ENCODE measurements at places on chromosomes 1 and 21. TPM values are rescaled to one million over a fixed set of nuclear protein-coding genes. Genes with fewer than 3 reads are reported as not detected.
A peak's percentile ranks its signal among the peaks of the same experiment; 100 is the strongest.

UBL4B gene
- not detected for total RNA-seq

DNA sequence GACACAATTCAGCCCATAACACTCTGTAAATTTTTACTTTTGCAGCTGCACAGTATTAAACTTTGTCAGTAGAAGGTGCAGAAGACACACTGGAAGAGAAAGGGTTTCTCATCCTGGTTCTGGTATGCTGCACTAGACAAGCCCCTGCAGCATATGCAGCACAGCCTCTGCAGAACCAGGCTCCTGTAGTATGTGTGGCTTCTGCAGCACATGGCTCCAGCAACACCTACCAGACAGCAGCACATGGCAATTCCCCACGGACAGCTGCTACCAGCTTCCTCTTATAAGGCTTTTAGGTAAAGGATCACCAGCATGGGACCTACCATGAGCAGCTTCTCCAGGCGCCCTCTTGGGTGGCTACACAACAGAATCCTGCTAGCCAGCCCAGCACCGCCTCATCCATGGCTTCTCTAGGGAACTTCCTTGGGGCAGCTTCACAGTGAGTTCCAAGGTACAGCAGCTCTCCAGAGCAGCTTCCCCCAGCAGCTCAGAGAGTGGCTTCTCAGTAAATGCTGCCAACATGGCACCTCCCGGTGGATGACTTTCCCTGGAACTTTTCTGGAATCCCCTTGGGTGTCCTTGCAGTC, 534.4 kb upstream of the CXADR start:
- no peak for DNase-seq

DNA sequence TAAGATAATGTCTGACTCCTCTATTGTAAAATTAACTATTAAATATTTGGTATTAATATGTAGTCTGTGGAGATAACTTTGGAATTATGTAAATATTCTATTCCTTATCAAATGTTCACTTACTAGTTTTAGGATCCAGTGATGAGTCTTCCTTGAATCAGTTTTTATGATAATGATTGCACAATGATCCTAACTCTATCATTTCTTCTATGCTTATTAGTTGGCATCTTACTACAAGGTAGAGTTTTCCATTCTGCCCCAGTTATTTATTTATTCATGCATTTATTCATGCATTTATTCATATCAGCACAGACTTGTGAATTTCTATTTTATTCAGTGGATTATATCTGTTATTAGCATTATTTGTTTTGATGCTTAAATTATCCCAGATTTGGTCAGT, 7.4 kb upstream of the MGST3 start:
- no peak for DNase-seq

GRCh38 chr1:163147019-163147418, 55.7 kb downstream of the RGS5 start:
- no peak for DNase-seq

GRCh38 chr1:110310300-110310699, 28.9 kb upstream of the RBM15 start:
- no peak for DNase-seq

C1orf185 gene
- not detected for total RNA-seq

DNA sequence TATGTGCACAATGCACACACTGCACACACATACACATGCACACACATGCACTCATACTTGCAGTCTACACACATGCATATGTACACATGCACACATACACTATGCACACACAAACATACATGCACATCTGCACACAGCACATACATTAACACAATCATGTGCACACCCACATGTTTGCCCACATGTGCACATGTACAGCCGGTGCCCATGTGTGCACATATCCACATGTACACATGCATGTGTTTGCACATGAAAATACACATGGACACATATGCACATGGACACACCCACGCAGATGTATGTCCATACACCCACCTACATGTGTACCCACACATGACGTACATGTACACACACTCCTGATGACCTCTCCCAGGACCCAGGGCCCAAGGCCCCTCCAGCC, 105.1 kb upstream of the ACTRT2 start:
- DNase-seq, result no peak

DNA sequence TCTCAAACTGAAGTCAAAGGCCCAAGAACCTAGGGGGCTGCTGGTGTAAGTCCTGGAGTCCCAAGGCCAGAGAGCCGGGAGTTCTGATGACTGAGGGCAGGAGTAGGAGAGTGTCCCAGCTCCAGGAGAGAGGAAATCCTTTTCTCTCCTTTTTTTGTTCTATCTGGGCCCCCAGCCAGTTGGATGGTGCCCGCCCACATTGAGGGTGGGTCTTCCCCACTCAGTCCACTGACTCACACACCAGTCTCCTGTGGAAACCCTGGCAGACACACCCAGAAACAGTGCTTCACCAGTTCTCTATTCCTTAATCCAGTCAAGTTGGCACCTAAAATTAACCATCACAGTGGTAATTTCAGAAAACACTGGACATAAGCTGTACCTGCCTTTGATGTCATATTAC, 12.7 kb upstream of the WDR26 start:
- DNase-seq, result no peak

DNA sequence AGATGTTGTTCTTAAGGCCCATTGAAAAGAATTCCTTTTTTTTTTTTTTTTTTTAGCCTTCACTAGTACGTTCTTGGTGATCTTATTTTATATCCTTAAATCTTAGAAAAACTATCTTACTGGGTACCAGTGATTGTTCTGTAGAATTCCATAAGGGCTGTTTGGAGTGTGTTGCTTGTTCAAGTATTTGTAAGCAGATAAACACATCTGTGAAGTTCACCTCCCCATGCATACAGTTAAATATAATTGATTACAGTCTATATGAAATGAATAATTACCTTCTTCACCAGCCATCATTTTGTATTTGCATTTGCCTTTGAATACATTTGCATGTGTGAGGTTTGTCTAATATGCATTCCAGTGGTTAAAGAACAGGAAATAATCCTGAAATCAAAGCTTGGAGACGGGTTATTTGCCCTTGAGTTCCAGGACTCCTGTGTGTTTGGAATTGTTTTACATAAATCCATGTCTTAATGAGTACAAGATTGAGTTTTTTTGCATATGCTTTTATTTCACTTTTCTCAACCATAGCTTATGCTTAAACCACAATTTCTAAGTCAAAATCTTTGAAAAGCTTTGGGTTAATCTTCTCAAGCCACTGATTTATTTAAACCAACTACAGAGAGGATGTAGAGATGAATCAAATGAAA, 73.1 kb downstream of the VPS13D start:
- DNase-seq, result no peak

DNA sequence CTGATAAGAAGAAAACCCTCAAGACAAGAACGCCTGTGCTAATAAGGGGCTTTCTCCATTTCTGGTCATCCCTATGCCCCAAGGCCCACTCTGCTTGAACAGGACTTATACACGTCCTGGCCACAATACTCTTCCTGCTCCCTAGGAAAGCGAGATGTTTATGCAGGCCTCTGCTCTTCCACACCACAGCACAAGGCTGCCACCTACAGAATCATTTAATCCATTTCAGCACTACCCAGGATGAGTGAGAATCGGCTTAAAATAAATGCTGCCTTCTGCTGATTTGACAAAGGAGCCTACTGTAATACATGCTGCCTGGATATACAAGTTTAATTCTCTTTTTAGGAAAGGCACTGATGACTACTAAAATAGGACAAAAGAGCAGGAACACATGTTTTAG, 29.4 kb downstream of the FRRS1 start:
- no peak for DNase-seq

DNA sequence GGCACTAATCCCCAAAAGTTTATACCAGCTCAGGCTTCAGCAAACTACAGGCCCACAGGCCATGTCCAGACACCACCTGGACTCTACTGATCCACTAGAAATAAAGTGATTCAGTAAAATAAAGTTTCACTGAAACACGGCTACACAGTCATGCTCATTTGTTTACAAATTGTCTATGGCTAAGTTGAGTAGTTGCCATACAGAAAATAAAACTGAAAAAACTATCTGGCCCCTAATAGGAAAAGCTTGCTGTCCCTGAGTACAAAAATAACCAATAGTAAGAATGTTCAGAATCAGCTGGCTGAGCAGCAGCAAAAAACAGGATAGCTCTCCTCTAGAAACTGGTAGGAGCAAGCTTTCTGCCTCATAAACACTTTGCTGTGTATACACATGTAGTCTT, 221.5 kb downstream of the RERE start:
- no peak for DNase-seq

GRCh38 chr1:203464226-203464625, 11.4 kb upstream of the PRELP start:
- no peak for DNase-seq

ASCL5 gene
- 0.41 TPM for total RNA-seq

DNA sequence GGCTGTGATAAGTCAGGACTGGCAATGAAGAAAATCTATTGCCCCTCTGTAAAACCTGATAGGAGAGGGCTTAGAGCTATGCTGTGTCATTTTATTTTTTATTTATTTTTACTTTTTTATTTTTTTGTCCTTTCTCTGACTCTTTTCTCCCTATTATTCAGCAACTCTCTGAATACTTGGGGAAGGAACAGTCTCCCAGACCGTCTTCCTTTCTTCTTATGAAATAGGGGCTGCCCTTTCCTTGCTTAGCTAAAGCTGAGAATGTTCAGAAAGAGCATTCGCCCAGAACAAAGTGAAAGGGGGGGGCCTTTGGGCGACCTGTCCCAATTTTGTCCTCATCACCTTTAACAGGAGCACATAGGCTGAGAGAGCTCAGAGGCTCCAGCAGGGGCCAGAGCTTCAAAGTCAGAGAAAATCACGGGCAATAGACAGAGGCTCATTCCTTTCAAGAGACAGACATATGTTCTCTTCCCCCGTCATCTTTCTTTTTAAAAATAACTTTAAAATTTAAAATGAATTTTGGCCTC, 80.9 kb downstream of the RNF220 start:
- no peak for DNase-seq

DNA sequence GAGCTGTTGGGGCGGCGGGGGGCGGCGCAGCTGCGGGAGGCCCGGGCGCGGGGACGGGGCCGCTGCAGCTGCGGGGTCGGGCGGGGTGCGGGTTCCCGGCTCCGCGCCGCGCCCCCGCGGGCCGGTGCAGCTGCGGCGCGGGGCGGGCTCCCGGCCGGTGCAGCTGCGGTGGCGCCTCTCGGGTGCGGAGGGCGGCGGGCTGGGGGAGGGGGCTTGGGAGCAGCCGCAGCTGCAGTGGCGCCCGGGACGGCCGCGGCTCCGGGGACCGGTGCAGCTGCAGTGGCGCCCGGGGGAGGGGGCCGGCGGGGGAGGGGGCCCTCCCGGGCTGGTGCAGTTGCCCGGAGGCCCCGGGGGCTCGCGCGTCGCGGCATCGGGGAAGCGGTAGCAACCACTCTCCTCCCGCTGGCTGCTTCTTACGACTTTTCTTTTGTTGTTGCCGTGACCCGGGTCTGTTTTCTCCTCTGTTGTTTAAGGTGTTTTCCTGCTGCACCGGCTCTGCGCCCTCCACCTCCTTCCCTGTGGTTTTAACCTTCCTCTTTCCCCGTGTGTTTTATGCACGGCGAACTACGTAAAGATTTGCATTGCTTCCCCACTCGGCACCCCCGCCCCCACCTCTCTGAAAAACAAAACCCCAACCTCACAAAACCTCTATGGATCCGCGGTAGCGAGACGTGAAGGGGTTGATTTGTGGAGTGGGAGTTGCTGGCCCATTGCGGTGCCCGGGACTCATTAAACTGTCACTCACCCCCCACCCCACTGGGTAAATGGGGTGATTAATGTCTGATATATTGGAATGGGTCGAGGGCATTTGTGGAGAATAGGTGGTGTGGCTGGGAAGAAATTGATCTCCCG, 1.7 kb upstream of the ZBTB18 start:
- no peak for DNase-seq

- no peak for DNase-seq
Measured at GRCh38 chr1:245788269-245788668, 633.5 kb downstream of the KIF26B start.

GRCh38 chr21:37060296-37060695, 12.6 kb downstream of the PIGP start:
- peak; percentile 43 for DNase-seq

TRAF3IP3 gene
- total RNA-seq, result not detected

ILDR2 gene
- total RNA-seq, result 1.5 TPM

DNA sequence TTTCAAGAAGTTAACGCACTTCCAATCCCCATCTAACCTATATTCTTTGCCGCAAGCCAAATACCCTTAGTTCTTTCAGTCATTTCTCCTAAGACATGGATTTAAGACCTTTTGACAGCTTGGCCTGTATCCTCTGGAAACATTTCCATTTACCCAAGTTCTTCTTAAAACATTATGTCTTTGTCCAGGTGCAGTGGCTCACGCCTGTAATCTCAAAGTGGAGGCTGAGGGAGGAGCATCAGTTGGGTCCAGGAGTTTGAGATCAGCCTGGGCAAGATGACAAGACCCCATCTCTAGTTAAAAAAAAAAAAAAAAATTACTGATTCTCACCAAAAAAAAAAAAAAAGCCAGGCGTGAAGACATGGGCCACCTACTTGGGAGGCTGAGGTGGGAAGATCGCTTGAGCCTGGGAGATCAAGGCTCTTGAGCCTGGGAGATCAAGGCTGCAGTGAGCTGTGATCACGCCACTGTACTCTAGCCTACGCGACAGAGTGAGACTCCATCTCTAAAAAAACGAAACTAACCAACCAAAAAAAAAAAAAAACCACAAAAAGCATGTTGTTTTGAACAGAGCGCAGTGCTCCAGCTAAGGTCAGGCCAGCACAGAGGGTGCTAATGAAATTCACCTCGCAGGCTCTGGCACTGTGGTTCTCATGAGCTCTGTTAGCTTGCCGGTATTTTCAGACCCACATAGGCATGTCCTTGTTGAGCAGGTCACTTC, 36.0 kb downstream of the NUAK2 start:
- no peak for DNase-seq

- DNase-seq, result no peak
Measured at GRCh38 chr1:51487628-51488027, 31.4 kb downstream of the EPS15 start.

DNA sequence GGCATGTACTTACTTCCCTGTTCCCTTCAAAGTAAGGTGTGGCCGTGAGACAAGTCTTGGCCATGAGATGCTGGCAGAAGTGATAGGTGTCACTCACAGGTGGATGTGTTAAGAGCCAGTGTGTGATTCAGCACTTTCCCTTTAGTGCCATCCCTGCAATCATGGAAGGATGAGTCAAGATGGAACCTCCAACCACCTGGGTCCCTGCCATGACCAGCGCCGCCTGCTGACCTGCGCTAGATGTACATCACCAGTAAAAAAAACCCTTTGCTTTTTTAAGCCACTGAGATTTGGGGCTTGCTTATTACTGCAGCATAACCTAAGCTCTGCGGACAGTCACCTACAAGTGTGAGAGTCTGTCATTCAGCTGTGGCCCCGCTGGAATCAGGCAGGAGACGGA, 71.7 kb downstream of the TOMM20 start:
- DNase-seq, result no peak

DNA sequence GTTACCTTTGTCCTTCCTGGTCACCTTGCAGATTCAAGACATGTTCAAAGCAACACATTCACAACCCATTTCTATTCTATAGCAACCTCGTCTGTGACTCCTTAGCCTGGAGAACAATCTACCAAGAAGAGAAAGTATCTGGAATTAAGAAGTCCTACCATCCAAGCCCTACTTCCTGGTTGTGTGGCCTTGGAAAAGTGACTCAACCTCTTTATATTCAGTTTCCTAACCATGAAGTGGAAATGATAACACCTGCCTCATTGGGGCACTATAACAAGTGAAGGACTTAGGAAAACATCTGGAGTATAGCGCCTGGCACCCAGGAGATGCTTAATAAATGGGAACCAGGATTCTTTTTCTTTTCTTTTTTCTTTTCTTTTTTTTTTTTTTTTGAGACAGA, 36.5 kb upstream of the SRRM1 start:
- no peak for DNase-seq

GRCh38 chr1:247435030-247435758, 19.2 kb downstream of the NLRP3 start:
- no peak for DNase-seq

GRCh38 chr1:94611681-94612475, 70.3 kb upstream of the F3 start:
- no peak for DNase-seq
